NCI-H2107 (cell line): ENCODE measurements at places on chromosomes 2 and 18.

DNA sequence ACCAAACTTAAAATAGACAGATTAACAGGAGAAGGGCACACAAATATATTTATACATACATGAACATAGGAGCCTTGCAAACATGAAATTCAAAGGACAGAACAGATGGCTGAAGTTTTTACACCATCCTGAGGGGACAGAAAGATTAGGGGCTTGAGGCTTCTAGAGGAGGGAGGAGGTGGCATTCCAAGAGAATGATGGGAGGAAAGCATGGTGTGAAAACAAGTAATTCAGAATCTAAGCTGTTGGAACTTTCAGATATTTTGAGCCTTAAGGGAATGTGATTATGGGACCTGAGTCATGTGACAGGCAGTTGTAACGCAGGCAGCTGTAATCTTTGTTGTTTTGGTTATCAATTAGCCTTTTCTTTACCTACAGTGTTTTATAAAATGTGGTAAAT lies 225.2 kb upstream of the SPOPL start:
- no peak for DNase-seq

DNA sequence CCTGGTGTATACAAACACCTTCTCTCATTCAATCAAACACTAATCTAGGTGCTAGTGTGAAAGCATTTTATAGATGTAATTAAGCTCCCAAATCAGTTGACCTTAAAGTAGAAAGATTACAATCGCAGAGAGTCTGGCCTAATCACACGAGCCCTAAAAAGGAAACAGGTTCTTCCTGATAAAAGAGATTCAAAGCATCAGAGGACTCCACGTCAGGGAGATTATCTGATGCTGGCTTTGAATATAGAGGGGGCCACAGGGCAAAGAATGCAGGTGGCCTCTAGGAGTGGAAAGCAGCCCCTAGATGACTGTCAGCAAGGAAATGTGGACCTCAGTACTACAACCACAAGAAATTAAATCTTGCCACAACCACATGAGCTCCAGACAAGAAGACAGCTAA lies 28.2 kb upstream of the ZC3H15 start:
- DNase-seq: no peak

- peak; percentile 3 for DNase-seq
Measured at GRCh38 chr18:72160510-72161445, 383.4 kb downstream of the CBLN2 start.

DNA sequence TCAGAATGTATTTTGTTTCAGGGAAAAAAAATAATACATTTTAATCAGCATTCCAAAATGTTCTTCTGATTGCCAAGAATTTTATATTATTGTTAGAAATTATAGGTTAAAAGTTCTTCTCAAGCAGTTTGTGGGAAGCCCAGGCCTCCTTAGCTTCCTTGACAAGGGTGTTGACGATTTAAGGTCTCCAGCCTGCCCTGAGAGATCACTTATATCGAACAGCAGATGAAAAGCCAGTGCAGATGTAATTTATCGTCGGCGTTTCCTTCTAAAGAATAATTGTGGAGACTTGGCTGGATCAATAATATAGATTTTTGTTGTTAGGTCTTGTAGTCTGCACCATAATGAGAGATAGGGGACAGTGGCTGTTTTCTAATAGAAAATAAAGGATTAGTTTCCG lies 280.6 kb downstream of the ZNF407 start:
- no peak for DNase-seq

DNA sequence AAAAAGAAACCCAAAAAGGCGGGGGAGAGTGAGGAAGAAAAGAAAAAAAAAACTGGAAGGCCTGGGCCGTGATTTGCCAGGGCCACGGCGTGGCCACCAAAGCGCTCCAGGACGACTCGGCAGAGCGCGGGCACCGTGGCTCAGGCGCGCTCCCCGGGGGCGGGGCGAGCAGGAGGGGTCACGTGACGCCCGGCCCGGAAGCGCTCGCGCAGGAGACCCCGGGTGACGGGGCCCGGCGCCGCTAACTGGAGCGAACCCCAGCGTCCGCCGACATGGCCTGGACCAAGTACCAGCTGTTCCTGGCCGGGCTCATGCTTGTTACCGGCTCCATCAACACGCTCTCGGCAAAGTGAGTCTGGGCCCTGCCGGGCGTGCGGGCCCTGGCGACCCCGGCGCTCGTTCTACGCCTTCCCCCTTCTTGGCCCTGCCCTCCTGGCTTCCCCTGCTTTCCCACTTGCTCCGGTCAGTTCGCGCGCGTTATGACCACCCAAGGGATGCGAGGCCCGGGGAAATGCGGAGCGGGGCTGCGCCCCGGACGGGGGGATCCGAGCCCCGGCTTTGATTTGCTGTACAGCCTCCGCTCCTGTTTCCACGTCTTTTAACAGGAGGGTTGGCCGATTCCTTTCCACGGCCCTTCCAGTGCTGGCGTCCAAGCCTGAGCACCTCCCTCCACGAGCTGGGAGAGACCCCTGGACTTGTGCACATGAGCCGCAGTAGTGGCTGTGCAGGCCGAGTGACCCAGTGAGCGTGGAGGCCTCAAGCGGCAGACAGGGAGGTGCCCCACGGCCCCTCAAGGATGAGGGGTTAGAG lies at the start of gene SLC35F6:
TSS of gene SLC35F6 (plus strand) at position 207 of the 810 bp plus-strand sequence. CDS start at position 273, 66 bp downstream.
- DNase-seq: peak; percentile 28

DNA sequence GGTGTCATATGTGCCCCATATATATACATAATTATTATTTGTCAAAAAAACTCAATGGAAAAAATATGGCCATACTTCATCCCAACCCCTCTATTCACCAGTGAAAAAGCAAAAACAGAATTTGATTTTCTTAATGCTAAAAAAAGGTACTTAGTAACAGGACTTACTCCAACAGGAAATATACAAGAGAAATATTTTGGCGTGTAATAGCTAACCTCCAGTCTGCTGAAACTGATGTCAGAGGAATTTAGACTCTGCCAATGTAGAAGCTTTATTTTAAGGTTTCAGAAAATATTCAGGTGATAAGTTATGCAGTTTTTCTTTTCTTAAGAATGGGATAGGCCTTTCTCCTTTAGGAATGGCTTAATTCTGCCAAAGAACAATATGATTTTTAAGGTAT lies 72.6 kb downstream of the TMEFF2 start:
- DNase-seq: no peak

DNA sequence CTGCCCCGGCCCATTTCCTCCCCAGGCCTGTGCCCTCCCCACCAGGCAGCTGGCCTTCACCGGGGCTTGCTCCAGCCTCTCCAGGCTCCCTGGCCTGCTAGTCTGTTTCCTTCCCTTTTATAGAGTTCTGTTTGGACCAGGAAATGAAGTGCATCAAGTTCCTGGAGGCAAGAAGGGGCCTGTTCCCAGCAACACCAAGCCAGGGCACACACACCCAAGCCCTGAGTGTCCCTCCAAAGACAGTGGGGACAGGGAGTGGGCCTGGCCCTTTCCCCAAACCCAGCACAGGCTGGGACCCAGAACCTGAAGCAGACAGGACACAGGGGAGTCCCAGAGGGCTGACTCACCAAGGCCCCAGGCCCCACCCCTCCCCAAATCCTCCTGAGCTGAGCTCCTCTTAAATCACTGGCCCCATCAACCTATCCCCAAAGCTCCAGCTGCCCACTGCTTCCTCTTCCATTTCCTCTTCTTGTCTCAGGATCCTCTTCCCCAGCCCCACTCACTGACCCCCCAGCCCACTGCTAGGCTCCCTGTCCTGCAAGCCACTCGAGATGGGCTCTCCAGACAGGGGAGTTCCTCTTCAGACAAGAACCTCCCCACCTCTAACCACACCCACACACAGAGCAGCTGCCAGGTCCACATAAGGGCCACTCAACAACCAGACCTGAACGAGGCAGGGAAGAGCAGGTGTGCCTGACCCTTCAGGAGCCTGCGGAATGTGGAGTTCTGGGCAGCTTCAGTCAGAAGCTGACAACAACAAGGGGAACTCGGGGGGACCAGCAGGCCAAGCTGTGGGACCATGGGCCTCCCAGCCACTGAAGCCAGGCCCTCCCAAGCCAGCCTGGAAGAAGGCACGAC lies 74.2 kb downstream of the TNS1 start:
- DNase-seq: no peak
